ENCODE measurements at places on chromosomes 3 and 15.
A peak's percentile ranks its signal among the peaks of the same experiment; 100 is the strongest.

GRCh38 chr3:31244929-31245817 lies 287.6 kb upstream of the STT3B start:
- DNase-seq: no peak

DNA sequence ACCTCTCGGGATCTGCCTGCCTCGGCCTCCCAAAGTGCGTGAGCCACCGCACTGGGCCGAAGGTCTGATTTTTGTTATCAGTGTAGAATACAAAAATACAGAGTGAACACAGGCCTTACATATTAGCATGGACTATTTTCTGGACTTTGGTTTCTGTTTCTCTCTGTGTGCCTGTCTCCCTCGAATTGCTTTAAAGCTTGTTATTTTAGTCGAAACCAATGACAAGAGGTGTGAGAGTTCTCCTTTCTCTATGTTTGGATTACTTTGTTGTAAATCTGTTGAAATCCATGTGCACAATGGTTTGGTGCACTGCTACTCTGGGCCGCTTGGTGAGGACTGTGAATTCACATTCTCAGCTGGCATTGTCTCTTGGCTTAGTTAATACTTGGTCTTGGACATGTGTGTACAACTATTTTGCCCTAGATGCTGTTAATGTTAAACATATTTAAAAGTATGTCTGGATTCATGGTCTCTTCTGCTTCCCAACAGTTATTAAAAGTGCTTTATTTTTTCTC lies 23.9 kb downstream of the MED12L start:
- no peak for DNase-seq

- no peak for DNase-seq
These were observed 12.3 kb downstream of the ABTB1 start for GRCh38 chr3:127684871-127685707.

- DNase-seq: no peak
These were observed 17.1 kb downstream of the SETMAR start for GRCh38 chr3:4320096-4320911.

DNA sequence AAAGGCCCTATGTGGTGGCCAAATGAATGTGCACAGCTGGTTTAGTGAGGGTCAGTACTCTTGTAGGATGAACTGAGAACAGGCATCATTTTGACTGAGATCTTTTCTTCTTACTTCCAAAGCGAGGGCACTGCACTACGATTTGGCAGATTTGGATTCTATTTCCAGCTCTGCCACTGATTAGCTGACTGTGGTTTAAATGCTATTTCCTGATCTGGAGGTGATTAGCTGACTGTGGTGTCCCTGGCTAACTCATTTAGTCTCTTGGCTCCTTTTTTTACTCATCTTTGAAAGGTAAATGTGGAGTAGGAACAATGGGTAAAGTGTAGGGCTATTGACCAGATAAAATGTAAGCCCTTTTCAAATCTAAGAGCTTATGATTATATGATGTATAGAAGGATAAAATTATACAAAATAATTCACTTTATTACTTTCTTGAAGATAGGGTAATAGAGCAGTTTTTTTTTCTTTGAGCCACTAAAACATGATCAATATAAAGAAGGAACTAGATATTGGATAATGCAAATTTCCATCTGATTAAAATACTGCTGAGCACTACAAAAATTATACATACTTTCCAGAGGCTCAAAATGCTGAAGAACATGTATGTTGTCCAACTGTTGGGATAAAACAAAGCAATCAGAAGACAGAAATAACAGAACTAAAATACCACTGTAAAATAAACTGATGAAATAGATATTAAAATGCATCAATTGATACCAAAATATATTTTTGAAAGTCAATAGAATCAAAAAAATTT lies 39.7 kb upstream of the PLOD2 start:
- DNase-seq: no peak

GRCh38 chr3:32147509-32147908 lies 41.1 kb downstream of the GPD1L start:
- DNase-seq: no peak

DNA sequence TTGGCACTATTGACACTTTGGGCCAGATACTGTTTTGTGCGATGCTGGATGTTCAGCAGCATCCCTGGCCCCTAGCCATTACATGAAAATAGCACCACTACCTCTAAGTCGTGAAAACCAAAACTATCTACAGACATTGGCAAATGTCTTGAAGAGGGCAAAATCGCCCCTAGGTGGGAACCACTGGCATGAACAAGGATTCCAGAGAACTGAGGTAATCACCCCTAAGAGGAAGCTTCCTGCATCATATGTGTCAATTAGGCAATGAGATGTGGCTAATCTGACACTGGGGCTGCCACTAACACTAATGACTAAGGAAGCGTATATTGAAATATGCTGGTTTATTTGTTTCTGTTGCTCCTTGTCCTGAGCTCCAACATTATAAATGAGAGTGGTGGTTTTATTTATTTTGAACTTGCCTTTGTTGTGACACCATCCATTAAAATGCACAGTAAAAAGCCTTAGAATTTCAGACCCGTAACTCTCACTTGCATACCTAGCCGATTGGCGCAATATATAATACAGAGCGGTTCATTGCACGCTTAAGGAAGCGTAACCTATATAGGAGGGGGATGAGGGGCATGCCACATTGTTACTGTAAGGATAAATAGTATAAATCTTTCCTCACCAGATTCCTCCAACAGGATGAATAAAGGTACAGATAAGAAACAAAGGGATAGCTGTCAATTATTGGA lies 299.8 kb upstream of the CNTN4 start:
- no peak for DNase-seq

DNA sequence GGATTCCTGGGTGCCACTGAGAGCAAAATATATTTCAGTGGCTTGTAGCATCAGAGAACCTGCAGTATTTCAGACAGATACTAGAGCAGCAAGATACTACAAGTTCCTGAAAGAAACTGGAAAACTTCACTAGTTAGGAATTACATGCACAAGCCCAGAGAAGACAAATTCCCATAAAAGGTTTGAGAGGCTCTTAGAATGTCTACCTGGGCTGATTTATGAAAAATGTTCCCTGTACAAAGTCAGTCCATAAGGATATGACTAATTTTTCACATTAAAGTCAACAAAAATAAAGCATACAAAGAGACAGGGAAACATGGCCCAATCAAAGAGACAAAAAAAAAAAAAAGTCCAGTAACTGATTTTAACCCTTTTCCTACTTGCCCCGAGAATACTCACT lies 302.6 kb downstream of the POLQ start:
- no peak for DNase-seq

- no peak for DNase-seq
These were observed 13.6 kb upstream of the GLCE start for GRCh38 chr15:69146724-69147435.

DNA sequence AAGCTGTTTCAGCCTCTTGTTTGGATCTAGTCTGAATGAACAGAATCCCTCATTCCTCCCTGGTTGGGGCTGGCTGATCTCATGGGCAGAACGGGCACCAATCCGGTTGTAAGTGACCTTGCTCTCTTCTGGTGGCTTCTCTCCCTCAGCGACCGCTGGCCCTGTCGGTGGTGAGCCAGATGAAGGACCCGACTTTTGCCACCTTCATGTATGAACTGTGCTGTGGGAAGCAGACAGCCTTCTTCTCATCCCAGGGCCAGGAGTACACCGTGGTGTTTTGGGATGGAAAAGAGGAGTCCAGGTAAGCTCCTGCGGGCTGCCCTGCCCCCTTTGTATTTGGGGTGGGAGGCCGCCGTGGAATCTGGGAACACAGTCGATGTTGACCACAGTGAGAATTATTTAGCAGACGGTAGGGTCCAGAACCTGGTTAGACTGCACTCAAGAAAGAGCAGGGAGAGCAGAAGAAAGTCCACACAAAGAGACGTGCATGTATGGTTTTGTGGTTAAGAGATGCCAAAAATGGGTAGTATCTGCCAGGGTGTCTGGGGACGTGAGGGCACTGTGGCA lies 138.8 kb downstream of the LRRK1 start:
- no peak for DNase-seq

- DNase-seq: no peak
These were observed 55.3 kb downstream of the CCK start for GRCh38 chr3:42210726-42211125.

GRCh38 chr15:77712438-77712837 lies 79.7 kb upstream of the LINGO1 start:
- DNase-seq: no peak

GRCh38 chr15:67085818-67086636 lies 20.6 kb downstream of the SMAD3 start:
- DNase-seq: peak; percentile 55

DNA sequence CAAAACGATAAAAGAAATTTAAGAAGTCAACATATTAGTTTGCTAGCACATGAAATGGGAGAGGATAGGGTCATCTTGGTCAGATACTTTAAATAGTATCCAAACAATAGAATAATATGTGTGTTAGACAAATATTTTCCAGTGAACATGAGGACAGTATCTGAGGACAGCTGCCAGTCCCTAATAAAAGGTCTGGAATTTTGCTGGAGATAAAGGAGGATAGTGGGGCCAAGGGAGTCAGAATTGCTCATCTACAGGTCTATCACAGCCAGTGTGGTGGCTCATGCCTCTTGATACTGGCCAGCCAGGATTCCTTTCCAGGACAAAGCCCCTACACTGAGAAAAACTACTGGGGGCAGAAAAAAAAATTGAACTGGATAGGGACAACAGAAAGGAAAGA lies 74.0 kb downstream of the HERC1 start:
- DNase-seq: no peak

GRCh38 chr3:143562789-143563188 lies 285.5 kb downstream of the SLC9A9 start:
- DNase-seq: no peak

- DNase-seq: no peak
These were observed 148.6 kb downstream of the RAB11A start for GRCh38 chr15:66017792-66018487.

- DNase-seq: no peak
These were observed 61.3 kb downstream of the LSM3 start for GRCh38 chr3:14239940-14240339.

DNA sequence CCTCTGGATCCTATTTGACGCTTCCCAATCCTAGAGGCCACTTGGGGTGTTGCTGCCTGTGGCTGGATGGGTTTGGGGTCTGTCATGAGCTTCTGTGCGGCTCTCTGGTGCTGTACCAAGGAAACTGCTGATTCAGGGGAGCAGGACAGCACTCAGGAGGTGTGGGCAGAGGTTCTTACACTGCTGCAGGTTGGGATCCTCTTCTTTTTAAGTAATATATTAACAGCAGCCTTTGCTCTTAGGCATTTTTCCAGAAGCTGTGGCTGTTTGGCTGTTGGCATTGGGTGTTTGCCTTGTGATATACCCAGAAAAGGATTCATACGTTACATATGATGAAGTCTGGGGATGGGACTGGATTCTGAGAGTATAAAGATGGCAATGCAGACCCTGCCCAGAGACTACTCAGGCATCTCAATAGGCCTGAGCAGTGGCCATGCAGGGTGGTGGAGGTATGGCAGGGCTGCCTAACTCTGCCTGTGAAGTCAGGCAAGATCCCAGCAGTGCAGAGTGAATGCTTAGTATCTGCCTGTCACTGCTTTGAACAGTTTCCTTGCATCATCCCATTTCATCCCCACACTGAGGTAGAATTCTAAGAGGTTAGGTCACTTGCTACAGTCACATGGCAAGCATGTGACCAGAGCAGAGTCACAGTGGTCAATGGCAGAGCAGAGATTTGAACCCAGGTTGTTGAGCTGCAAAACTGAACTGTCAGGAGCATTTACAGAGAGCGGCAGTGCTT lies 3.9 kb downstream of the ABHD6 start:
- DNase-seq: peak; percentile 32

DNA sequence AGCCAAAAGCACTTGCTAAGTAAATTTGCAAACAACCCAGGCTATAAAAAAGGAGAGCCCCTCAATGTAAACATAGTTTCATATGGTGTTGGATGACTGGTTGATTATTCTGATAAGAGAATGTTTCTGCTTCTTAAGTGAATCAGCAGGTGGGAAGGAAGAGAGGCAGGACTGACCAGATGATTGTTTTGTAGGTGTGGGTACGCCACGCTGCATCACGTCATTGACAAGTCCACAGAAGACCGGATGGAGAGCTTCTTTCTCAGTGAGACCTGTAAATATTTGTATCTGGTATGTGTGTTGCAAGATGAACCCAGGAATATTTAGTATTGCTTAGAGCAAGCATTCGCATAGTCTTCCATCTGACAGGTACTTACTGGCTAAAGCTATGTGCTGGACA lies 23.4 kb downstream of the EDEM1 start:
- DNase-seq: no peak

GRCh38 chr3:124768812-124769211 lies 38.6 kb downstream of the UMPS start:
- peak; percentile 39 for DNase-seq

- no peak for DNase-seq
These were observed 516.9 kb upstream of the TBL1XR1 start for GRCh38 chr3:177713928-177714900.

GRCh38 chr15:99967841-99968371 lies 234.7 kb upstream of the LYSMD4 start:
- DNase-seq: peak; percentile 13

DNA sequence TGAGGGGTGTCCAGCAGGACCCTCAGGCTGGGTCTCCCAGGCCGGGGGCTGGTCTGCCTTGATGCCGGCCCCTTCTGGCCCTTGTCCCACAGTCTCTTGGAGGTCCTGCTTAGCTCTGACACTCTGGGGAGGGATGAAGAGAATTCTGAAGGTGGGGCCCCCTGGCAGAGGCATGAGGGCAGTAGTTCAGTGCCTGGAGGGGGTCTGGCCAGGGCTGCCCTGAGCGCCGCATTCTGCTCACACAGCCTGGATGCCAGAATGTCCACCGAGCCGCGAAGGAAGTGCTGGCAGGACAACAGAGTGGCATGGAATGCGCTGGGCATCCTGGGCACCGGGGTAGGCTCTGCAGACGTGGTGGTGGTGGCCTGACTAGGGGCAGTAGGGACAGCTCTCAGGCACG lies 55.5 kb downstream of the SMAD6 start:
- no peak for DNase-seq

- DNase-seq: peak; percentile 56
These were observed 661 bp upstream of the PARP14 start for GRCh38 chr3:122679882-122680474.

DNA sequence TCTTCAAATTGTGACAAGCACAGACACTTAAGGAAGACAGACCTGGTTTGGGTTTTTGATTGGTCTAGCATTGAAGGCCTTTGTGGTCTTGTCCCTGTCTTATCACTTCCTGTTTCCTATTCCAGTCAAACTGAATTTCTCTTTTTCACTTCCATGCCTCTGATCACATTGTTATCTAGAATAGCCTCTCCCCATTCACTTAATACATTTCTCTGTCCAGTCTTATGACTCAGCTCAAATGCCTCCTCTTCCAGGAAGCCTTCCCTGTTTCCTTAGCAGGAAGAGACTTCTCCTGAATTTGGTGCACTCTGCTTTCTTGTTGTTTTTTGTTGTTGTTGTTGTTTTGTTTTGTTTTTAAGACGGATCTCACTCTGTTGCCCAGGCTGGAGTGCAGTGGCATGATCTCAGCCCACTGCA lies 45.5 kb downstream of the LIMD1 start:
- peak; percentile 34 for DNase-seq

All from ELR (cell line).